Panc1 (cell line): ENCODE measurements at places on chromosomes 16 and 17. TPM values are rescaled to one million over a fixed set of nuclear protein-coding genes. Genes with fewer than 3 reads are reported as not detected.

Gene CACNG4
- 40.3 TPM for total RNA-seq

Gene MED1
- total RNA-seq = 41.4 TPM

Gene WFDC1
- total RNA-seq = not detected

Gene CLEC18C
- not detected for total RNA-seq

Gene CNGB1
- total RNA-seq = not detected

Gene RASL10B
- total RNA-seq = 4.3 TPM

Gene SLC38A8
- total RNA-seq = not detected

Gene LRRC75A
- 1.2 TPM for total RNA-seq

DNA sequence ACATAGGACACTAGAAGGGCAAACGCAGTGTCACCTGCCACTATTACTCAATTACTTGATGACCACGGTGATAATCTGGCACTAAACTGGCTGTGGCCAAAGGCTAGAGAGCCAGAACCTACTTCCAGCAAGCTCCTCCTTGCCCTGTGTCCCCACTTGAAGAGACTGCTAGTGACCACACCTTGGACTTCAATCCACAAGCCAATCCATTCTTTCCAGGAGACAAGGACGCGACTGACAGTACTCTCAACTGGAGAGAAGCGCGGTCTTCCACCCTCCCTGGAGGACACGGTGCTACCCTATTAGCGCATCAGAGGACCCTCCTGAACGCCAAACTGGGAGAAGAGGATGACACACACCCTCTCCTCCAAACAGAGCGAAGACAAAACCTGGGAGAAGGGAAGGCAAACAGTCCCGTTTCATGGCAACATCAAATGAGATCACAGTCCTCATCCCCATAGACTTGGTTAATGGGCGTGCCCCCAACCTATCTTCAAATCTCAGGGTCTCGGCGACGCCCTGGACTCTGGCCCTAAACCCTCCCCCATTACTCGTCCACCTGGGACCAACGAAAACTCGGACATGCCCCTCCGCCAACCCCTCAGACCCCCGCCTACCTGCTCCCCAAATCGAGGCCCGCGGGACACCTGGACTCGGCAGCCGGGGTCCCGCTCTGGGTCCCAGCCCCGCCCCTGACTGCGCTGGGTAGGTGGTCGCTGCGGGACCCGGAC is 508 bp downstream of the FLCN start:
- DNase-seq = no peak
- peaks cover 4% of the 10 kb centered on the region for H3K36me3 ChIP-seq
- no peaks in the 10 kb centered on the region for H3K27me3 ChIP-seq
- H3K4me3 ChIP-seq = peak overlapping the region; percentile 91
- H3K4me1 ChIP-seq = peaks cover 3% of the 10 kb centered on the region; the same call in 1 of the 2 replicates
- peak overlapping the region; percentile 98 for H3K27ac ChIP-seq

DNA sequence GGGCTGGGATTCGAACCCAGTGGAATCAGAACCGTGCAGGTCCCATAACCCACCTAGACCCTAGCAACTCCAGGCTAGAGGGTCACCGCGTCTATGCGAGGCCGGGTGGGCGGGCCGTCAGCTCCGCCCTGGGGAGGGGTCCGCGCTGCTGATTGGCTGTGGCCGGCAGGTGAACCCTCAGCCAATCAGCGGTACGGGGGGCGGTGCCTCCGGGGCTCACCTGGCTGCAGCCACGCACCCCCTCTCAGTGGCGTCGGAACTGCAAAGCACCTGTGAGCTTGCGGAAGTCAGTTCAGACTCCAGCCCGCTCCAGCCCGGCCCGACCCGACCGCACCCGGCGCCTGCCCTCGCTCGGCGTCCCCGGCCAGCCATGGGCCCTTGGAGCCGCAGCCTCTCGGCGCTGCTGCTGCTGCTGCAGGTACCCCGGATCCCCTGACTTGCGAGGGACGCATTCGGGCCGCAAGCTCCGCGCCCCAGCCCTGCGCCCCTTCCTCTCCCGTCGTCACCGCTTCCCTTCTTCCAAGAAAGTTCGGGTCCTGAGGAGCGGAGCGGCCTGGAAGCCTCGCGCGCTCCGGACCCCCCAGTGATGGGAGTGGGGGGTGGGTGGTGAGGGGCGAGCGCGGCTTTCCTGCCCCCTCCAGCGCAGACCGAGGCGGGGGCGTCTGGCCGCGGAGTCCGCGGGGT is at the start of gene CDH1:
Gene CDH1, plus strand, starts transcription at position 247 of the 684 bp plus-strand sequence. Its CDS starts 124 bp downstream, at position 371.
- peak within 1 kb of the TSS; percentile 61 for H3K27ac ChIP-seq
- no peaks in the 10 kb centered on the region for H3K27me3 ChIP-seq
- DNase-seq = no peak
- H3K4me3 ChIP-seq = peak within 1 kb of the TSS; percentile 63
- H3K4me1 ChIP-seq = peaks cover 14% of the 10 kb centered on the region
- no peaks in the 10 kb centered on the region; the same call in 1 of the 2 replicates for H3K36me3 ChIP-seq

DNA sequence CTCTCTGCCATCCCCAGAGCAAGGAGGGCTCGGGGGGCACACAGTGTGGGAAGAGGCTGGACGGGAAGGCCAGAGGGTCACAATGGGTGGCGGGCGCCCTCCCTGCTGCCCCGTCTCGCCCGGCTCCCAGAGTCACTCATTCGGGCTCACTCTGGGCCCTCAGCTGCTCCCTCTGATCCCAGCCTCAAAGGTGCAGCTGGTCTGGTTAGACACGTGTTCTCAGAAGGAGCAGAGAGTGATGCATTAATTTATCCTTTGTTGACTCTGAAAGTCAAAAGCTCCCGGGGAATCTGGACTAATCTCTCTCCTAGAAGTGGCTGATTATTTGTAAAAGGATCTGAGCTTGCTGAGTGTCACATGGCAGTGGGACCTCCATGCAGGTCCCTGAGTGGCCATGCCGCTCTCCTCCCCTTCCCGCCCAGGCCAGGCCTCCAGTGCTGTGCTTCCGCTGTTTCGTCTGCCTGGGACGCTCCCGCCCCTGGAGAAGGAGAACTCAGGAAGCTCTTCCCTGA is 87.5 kb downstream of the SEC14L1 start:
- no peak overlapping the region; the same call in 1 of the 2 replicates for H3K27ac ChIP-seq
- no peak for DNase-seq
- no peaks in the 10 kb centered on the region for H3K27me3 ChIP-seq
- no peak overlapping the region for H3K4me3 ChIP-seq

GRCh38 chr17:38343608-38344419 is at the start of gene GPR179:
TSS of gene GPR179 (minus strand) at chr17:38343956. CDS start at chr17:38343789, 167 bp downstream.
- no peaks in the 10 kb centered on the region for H3K27me3 ChIP-seq
- H3K4me3 ChIP-seq = no peak within 1 kb of the TSS
- no peak within 1 kb of the TSS for H3K27ac ChIP-seq
- no peak for DNase-seq
- H3K4me1 ChIP-seq = no peaks in the 10 kb centered on the region

- H3K27me3 ChIP-seq = no peaks in the 10 kb centered on the region
- no peak overlapping the region for H3K27ac ChIP-seq
- no peak for DNase-seq
- H3K4me3 ChIP-seq = no peak overlapping the region
- H3K4me1 ChIP-seq = no peaks in the 10 kb centered on the region
- peaks cover 71% of the 10 kb centered on the region for H3K36me3 ChIP-seq
Measured at GRCh38 chr17:80379348-80379747, 35.6 kb upstream of the ENDOV start.

- no peak overlapping the region for H3K4me3 ChIP-seq
- no peak for DNase-seq
- no peaks in the 10 kb centered on the region for H3K4me1 ChIP-seq
- H3K27ac ChIP-seq = no peak overlapping the region
Measured at GRCh38 chr16:20940871-20941635, 40.5 kb downstream of the LYRM1 start.

GRCh38 chr17:32935726-32936125 is 7.8 kb downstream of the TMEM98 start:
- no peak overlapping the region for H3K4me3 ChIP-seq
- H3K27me3 ChIP-seq = peaks cover 5% of the 10 kb centered on the region
- no peaks in the 10 kb centered on the region for H3K4me1 ChIP-seq
- DNase-seq = no peak

- H3K36me3 ChIP-seq = peaks cover 7% of the 10 kb centered on the region
- no peak for DNase-seq
- H3K4me1 ChIP-seq = peaks cover 11% of the 10 kb centered on the region; the same call in 1 of the 2 replicates
- H3K27ac ChIP-seq = no peak overlapping the region
- no peak overlapping the region for H3K4me3 ChIP-seq
Measured at GRCh38 chr16:67034487-67034886, 5.5 kb downstream of the CBFB start.

DNA sequence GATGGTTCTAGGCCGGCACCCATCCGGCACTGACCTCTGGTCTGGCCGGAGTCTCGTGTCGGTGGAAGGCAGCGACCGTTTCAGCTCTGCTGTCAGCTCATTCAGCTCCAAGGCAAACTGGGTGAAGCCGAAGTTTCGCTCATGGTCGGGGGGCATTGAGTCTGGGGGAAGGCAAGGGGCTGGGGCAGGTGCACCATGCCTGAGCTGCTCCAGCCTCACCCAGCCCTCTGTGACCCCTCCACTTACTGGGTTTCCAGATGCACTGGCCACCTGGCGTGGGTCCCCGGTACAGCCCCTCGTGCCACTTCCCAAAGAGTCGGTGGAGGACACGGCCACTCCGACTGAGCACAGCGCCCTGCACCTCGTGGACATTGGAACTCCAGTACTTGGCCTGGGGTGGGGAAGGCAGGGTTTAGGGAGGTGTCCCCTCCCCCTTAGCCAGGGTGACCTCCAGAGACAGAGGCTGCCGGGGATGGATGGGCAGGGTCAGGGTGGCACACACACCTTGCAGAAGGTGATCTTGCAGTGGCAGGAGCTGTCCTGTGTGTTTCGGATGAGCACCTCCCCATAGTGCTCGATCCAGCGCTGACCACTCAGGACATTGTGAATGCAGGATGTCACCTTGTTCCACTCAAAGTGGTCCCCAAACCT is 12.6 kb downstream of the OSBPL7 start:
- no peaks in the 10 kb centered on the region for H3K36me3 ChIP-seq
- no peak overlapping the region for H3K4me3 ChIP-seq
- H3K27ac ChIP-seq = no peak overlapping the region
- H3K27me3 ChIP-seq = no peaks in the 10 kb centered on the region
- peaks cover 6% of the 10 kb centered on the region; the same call in 1 of the 2 replicates for H3K4me1 ChIP-seq

GRCh38 chr17:15907290-15907689 is 37.6 kb upstream of the ADORA2B start:
- H3K4me1 ChIP-seq = no peaks in the 10 kb centered on the region
- no peak overlapping the region for H3K4me3 ChIP-seq
- H3K27ac ChIP-seq = no peak overlapping the region
- no peaks in the 10 kb centered on the region for H3K27me3 ChIP-seq
- no peak for DNase-seq

DNA sequence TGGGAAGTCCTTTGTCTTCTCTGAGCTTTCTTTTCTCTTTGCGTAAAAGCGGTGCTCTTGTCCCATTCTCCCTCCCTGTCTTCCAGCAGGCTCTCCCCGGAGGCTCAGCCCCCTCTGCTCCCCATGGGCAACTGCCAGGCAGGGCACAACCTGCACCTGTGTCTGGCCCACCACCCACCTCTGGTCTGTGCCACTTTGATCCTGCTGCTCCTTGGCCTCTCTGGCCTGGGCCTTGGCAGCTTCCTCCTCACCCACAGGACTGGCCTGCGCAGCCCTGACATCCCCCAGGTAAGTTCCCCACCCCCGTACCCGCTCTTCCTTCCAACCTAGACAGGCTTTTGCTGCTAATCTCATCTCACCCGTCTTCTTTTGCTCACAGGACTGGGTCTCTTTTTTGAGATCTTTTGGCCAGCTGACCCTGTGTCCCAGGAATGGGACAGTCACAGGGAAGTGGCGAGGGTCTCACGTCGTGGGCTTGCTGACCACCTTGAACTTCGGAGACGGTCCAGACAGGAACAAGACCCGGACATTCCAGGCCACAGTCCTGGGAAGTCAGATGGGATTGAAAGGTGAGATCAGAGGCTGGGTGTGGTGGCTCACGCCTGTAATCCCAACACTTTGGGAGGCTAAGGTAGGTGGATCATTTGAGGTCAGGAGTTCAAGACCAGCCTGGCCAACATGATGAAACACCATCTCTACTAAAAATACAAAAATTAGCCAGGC is 1.3 kb downstream of the TMEM219 start:
- peak overlapping the region; percentile 94 for H3K27ac ChIP-seq
- H3K27me3 ChIP-seq = no peaks in the 10 kb centered on the region
- H3K36me3 ChIP-seq = peaks cover 3% of the 10 kb centered on the region; the same call in 1 of the 2 replicates

GRCh38 chr16:23026784-23027362 is 122.4 kb downstream of the USP31 start:
- peaks cover 20% of the 10 kb centered on the region for H3K27me3 ChIP-seq
- H3K27ac ChIP-seq = no peak overlapping the region
- H3K4me3 ChIP-seq = no peak overlapping the region
- H3K4me1 ChIP-seq = no peaks in the 10 kb centered on the region
- no peaks in the 10 kb centered on the region for H3K36me3 ChIP-seq

- no peak overlapping the region for H3K4me3 ChIP-seq
- no peak for DNase-seq
- peaks cover 7% of the 10 kb centered on the region for H3K27me3 ChIP-seq
- no peak overlapping the region for H3K27ac ChIP-seq
- no peaks in the 10 kb centered on the region for H3K36me3 ChIP-seq
- H3K4me1 ChIP-seq = no peaks in the 10 kb centered on the region
Measured at GRCh38 chr16:77794586-77794985, 6.2 kb downstream of the VAT1L start.

- no peak overlapping the region for H3K4me3 ChIP-seq
- H3K27me3 ChIP-seq = no peaks in the 10 kb centered on the region
- H3K4me1 ChIP-seq = peaks cover 3% of the 10 kb centered on the region; the same call in 1 of the 2 replicates
- H3K36me3 ChIP-seq = no peaks in the 10 kb centered on the region
- no peak for DNase-seq
- H3K27ac ChIP-seq = no peak overlapping the region
Measured at GRCh38 chr17:38578229-38579082, 27.3 kb downstream of the SRCIN1 start.

GRCh38 chr17:36813357-36813756 is 123.9 kb upstream of the LHX1 start:
- no peak overlapping the region for H3K27ac ChIP-seq
- H3K36me3 ChIP-seq = no peaks in the 10 kb centered on the region
- H3K4me3 ChIP-seq = no peak overlapping the region
- H3K4me1 ChIP-seq = no peaks in the 10 kb centered on the region
- no peaks in the 10 kb centered on the region for H3K27me3 ChIP-seq
- DNase-seq = no peak

DNA sequence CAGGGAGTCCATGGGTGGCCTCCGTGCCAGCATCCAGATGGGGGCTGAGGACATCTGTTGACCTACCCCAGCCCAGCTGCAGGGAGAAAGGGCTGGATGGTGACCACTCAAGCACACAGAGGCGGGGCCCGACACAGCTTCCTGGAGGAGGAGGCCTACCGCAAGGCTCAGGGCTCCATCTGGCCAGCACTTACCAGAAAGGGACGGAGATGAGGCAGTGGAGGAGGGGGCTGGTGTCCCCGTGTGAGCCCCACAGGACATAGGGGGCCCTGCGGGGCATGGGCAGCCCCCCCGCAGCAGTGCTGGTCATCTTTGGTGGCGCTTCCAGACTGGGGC is 147.5 kb upstream of the CIBAR2 start:
- H3K4me3 ChIP-seq = no peak overlapping the region
- DNase-seq = no peak
- no peaks in the 10 kb centered on the region for H3K4me1 ChIP-seq
- no peak overlapping the region for H3K27ac ChIP-seq
- no peaks in the 10 kb centered on the region for H3K36me3 ChIP-seq
- no peaks in the 10 kb centered on the region for H3K27me3 ChIP-seq
